ENCODE measurements at places on chromosomes 2 and 18.

DNA sequence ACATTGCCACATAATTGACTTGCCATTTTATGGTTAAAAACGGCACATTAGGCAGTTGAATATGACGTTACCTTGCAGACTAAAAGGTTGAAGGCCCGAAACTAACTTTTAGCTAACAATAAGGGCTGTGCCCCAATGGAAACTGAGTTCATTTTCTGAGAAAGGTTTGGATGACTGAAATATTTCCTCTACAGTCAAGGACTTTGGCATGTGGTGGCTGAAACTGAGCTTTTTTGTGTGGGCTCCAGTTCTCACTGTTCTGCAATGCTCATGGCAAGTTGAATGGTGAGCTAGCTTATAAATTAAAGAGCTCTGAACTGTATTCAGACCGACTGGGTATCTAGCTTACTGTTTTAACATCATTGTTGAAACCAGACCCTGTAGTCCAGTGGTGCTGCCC is 23.8 kb upstream of the TXNDC2 start:
- no peaks in the 10 kb centered on the region for H3K36me3 ChIP-seq
- no peak overlapping the region for H3K4me3 ChIP-seq
- no peak for DNase-seq
- no peak overlapping the region for H3K27ac ChIP-seq
- no peaks in the 10 kb centered on the region for H3K4me1 ChIP-seq
- H3K27me3 ChIP-seq = no peaks in the 10 kb centered on the region

DNA sequence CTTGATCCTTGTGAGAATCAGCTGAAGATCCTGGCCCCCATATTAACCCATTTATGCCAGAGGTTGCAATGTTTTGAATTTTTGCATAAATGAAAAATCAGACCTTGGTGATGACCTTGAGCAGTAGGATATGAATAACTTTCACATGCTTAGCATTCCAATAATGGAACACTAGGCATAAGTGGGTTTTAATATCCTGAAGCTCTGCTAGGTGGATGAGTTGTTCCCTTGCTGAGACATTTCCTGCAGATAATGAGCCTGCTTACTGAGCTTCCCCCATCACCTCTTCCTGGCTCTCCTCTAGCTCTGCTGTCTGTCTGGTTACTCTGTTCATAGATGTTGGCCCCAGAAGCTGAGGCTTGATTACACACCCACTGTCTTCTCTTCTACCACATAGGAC is 25.5 kb upstream of the SEC11C start:
- no peaks in the 10 kb centered on the region for H3K4me1 ChIP-seq
- H3K4me3 ChIP-seq = no peak overlapping the region
- no peak for DNase-seq
- peaks cover 4% of the 10 kb centered on the region for H3K27me3 ChIP-seq
- H3K36me3 ChIP-seq = no peaks in the 10 kb centered on the region

DNA sequence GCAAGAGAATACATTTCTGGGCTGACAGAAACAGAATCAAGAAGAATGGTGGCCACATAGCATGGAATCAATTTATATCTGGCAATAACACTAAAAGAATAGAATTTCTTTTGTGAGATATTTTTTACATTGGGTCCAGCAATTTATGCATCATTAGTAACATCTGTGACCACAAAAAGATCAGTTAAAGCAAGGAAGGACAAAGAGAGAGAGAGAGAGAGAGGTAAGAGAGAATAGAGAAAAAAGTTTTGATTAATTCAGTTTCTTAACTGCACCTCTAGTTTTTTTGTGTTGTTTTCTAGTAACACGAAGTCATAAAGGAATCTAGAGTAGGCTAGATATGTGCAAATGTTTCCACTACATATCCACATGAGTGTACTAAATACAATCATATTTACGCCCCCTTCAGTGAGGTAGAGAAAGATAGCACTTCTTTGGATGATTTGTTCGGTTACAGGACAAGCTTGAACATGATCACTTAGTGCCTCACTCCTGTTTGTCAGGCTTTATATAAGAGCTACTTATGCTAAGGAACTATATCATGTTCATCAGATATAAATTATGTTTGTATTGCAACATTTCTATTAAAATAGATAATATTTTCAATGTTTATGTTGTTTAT is 247.4 kb upstream of the COL3A1 start:
- H3K27me3 ChIP-seq = no peaks in the 10 kb centered on the region
- no peak overlapping the region for H3K4me3 ChIP-seq
- no peak overlapping the region for H3K27ac ChIP-seq
- no peak for DNase-seq
- H3K36me3 ChIP-seq = no peaks in the 10 kb centered on the region

GRCh38 chr18:67282796-67283195 is 233.7 kb downstream of the DSEL start:
- no peak overlapping the region for H3K27ac ChIP-seq
- H3K36me3 ChIP-seq = no peaks in the 10 kb centered on the region
- no peak for DNase-seq
- no peaks in the 10 kb centered on the region for H3K4me1 ChIP-seq
- no peak overlapping the region for H3K4me3 ChIP-seq
- H3K27me3 ChIP-seq = no peaks in the 10 kb centered on the region

- DNase-seq = no peak
- peaks cover 22% of the 10 kb centered on the region for H3K4me1 ChIP-seq
- H3K36me3 ChIP-seq = no peaks in the 10 kb centered on the region
- H3K27ac ChIP-seq = no peak overlapping the region
- no peak overlapping the region for H3K4me3 ChIP-seq
Observed at GRCh38 chr2:219123356-219124135, 37.1 kb downstream of the NHEJ1 start.

DNA sequence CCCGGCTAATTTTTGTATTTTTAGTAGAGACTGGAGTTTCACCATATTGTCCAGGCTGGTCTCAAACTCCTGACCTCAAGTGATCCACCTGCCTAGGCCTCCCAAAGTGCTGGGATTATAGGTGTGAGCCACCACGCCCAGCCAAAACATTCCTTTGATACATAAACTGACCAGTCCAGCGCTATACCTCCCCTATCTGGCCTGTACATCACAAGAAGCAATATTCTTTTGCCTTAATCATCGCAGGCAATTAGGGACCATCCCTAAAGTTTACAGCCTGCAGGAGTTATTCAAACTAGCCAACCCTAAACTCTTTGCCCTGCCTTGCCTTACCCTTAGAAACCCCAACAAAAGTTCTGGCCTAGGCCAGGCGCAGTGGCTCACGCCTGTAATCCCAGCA is 6.8 kb upstream of the PPM1G start:
- no peak for DNase-seq
- no peak overlapping the region for H3K4me3 ChIP-seq
- no peaks in the 10 kb centered on the region for H3K36me3 ChIP-seq
- no peaks in the 10 kb centered on the region for H3K4me1 ChIP-seq
- H3K27me3 ChIP-seq = no peaks in the 10 kb centered on the region

DNA sequence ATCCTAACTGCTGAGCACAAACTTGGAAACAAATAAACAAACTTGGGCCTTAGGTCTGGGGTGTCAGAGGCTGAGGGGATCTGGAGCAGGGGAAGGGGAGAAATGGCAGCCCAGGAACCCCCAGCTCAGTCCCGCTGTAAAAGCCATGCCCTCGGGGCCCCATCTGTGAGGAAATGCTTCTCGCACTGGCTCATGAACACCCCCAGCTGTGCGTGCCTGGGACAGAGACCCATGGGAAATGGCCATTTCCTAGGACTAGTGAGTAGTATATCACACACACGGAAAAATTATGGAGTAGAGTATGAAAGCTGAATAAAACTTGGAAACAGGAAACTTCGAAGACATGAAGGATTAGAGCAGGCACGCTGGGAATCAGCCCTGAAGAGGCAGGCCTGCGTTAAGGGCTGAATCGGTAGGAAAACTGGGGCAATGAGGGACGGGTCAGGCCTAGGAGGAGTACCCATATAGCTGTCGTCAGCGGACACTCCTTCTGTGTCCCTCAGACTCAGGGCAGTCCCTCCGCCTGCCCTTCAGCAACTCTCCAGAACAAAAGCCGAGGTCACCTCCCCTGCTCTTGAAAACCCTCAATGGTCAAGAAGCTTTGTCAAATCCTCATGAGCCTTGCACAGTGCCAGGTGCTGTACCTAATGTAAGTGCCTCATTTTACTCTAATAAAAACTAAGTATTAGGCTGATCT is 120.8 kb upstream of the ODC1 start:
- H3K27me3 ChIP-seq = no peaks in the 10 kb centered on the region
- no peak overlapping the region for H3K27ac ChIP-seq
- peaks cover 14% of the 10 kb centered on the region for H3K36me3 ChIP-seq
- no peak for DNase-seq

DNA sequence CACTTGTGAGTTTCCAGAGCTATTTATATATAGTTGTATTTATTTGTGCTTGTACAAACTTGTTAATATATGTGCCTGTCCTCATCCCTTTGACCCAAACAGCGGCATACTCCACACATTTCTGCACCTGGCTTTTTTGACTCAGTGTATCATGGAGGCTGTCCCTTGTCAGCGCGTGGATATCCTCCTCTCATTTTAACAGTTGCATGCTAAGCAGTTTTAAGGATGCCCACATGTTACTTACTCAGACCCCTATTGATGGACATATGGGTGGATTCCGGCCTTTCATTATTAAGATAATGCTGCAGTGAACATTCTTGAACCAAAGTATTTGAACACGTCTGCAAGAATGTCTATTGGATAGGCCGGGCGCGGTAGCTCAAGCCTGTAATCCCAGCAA is 655 bp upstream of the MREG start:
- H3K4me1 ChIP-seq = peaks cover 43% of the 10 kb centered on the region
- H3K27ac ChIP-seq = no peak overlapping the region
- no peak overlapping the region for H3K4me3 ChIP-seq

- no peaks in the 10 kb centered on the region for H3K27me3 ChIP-seq
- no peak for DNase-seq
- H3K36me3 ChIP-seq = peaks cover 15% of the 10 kb centered on the region
Observed at GRCh38 chr2:190468814-190469569, 60.8 kb downstream of the MFSD6 start.

DNA sequence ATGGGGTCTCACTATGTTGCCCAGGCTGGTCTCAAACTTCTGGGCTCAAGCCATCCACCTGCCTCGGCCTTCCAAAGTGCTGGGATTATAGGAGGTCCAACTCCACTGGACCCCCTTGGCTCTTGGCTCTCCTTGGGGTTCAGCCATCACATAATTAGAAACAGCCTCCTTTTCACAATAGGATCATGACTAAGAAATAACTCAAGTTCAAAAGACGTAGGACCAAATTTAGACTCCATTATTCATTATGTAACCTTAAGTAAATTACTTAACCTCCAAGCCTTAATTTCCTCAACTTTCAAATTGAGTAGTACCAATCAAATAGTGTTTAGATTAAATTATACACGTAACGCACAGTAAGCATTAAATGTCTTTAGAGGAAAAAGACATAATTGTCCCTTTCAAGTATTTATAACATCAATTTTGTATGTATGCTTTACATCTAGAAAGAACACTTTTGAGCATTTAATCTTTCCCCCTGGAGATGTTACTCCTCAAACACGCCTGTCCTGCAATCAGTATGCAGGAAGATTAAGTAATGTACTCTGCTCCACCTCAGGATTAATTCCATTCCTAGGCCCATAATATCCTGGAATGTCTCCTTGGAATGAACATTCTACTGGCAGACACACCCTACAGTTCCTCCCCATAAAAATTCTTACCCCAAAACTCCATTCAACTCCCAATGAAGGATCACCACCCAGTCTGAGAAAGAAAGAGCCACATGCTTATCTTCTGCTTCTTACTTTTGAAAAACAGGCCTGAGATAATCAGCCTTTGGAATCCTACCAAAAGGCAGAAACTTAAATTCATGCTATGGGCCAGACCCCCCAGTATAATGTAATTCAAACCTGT is 49.1 kb downstream of the COBLL1 start:
- DNase-seq = no peak
- H3K27ac ChIP-seq = no peak overlapping the region
- no peak overlapping the region for H3K4me3 ChIP-seq
- H3K4me1 ChIP-seq = no peaks in the 10 kb centered on the region
- no peaks in the 10 kb centered on the region for H3K36me3 ChIP-seq

- DNase-seq = no peak
- H3K27me3 ChIP-seq = no peaks in the 10 kb centered on the region
- no peak overlapping the region for H3K4me3 ChIP-seq
- H3K36me3 ChIP-seq = peaks cover 25% of the 10 kb centered on the region
- peaks cover 9% of the 10 kb centered on the region for H3K4me1 ChIP-seq
Observed at GRCh38 chr2:69835666-69836065, 6.2 kb downstream of the GMCL1 start.

- H3K4me3 ChIP-seq = no peak overlapping the region
- no peaks in the 10 kb centered on the region for H3K36me3 ChIP-seq
- peaks cover 3% of the 10 kb centered on the region for H3K4me1 ChIP-seq
- DNase-seq = no peak
- no peaks in the 10 kb centered on the region for H3K27me3 ChIP-seq
Observed at GRCh38 chr18:12768625-12769024, 65.8 kb downstream of the PSMG2 start.
